ENCODE measurements at places on chromosomes 5 and 9.

DNA sequence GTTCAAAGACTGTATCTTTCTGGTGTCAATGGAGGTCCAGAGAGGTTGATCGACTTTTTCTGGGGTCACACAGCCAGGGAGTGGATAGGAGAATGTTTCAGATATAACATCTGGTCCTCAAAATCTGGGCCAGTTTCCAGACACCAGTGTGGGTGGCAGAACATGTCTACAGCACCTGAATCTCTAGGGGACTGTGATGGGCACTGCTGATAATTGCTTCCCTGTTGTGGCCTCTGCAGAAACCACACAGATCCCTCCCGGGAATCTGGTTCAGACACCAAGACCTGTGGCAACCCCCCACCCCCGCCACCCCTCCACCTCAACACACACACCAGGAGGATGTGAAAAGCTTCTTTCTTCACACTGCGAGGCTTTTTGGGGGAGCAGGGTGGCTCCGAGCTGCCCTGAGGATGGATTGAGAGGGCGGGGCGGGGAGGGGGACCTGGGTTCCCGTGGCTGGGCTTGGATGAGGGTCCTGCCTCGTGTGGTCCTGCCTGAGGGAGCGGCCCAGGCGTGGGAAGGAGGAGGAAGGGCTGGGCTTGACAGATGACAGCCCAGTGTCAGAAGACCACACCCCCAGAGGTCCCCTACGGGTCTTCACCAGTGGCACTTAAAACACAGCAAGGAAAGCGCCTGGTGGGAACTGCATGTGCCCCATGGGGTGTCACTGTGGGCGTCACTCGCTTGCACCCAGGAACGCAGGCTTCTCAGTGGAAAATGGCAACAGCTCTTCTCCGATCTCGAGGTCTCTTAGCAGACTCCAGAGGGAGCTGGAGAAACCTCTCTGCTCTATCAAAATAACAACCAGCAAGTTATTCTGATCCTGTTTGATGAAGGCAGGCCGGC, 55.2 kb downstream of the TRIP13 start:
- DNase-seq: no peak

- no peak for DNase-seq
Observed at GRCh38 chr9:97735070-97735600, 38.0 kb upstream of the XPA start.

- no peak for DNase-seq
Observed at GRCh38 chr5:135643881-135644766, 65.3 kb upstream of the CXCL14 start.

GRCh38 chr9:96758845-96759673, 18.8 kb downstream of the ZNF510 start:
- DNase-seq: no peak

DNA sequence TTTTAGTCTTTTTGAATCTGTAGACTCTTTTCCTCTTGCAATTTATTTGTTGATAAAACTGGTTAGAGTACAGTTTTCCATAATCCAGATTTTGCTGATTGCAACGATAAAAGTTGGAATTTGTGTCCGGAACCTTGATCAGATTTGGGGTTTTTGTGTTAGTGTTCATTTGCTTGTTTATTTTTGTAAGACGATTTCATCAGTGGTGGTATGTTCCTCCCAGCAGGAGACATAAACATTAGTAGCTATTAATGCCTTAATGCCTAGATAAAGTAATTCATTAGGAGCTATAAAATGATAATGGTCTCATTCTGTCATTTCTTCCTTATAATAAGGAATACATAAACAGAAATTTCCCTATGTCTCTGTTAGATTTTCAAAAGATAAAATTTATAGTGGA, 21.3 kb downstream of the RPS6 start:
- DNase-seq: no peak
